ENCODE measurements at places on chromosomes 11 and 22.

GRCh38 chr11:9962722-9963121 lies 298.8 kb downstream of the SWAP70 start:
- DNase-seq = no peak

- no peak for DNase-seq
Observed at GRCh38 chr22:45964926-45965527, 11.9 kb downstream of the WNT7B start.

DNA sequence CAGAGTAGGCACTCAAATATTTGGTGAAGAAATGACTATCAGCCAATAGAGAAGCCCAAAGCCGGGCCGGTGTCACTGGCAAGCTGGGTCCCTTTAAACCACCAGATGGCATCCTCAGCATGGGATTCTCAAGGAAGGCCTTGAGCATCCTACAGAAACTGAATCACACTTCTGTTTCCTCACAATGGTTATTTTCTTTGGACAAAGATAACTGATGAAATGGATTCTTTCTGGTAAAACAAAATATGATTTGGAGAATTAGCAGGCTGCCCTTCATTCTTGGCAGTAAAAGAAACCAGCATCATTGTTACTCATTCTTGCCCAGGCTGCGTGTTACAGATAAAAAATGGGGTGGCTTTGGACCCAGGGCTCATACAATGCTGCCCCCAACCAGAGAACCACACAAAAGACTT lies 30.3 kb upstream of the ASPHD2 start:
- DNase-seq = peak; percentile 30

DNA sequence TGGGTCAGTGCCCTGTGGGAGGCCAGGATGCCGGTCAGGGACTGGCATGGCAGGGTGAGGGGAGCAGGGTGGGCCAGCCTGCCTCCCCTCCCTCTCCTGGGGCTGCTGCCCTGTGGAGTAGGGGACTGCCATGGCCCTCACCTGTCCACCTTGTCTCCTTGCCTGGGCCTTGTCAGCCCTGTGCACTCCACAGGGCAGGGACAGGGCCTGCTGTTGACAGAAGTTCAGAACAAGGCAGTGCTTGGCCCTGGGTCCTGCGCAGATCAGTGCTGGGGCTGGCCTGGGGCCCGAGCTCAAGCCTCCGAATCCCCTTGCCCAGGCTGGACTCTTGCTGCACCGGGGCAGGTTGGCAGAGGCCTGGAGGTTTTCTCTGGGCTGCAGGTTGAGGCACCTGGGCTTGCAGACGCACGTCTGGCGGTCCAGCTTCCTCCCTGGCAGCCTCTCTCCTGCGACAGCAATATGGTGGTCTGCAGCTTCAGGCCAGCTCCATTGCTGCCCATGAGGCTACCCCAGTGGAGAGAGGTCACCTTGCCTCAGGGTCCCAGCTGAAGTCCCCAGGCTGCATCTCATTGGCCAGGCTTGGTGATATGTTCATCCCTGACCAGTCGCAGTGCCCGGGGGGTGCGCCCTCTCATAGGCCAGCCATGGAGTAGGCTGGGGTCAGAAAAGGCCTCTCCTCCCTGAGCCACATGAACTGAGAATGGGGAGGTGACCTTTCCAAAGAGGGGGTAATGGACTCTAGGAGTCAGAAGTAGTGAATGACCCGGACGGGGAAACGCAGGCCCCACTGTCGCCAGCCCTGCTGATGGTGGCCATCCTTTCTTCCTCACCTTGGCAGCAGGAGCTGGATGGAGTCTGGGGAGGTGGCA lies 21.5 kb upstream of the CHKA start:
- DNase-seq = no peak

- no peak for DNase-seq
Observed at GRCh38 chr11:7583248-7583647, 69.4 kb downstream of the PPFIBP2 start.
